ENCODE measurements at places on chromosomes 5 and 9. TPM values are rescaled to one million over a fixed set of nuclear protein-coding genes. Genes with fewer than 3 reads are reported as not detected.
A peak's percentile ranks its signal among the peaks of the same experiment; 100 is the strongest.

The CRHBP gene
- 77.4 TPM for total RNA-seq

GRCh38 chr9:116178481-116179211 lies 25.1 kb downstream of the PAPPA start:
- H3K27me3 ChIP-seq: no peaks in the 10 kb centered on the region
- H3K27ac ChIP-seq: no peak overlapping the region
- no peaks in the 10 kb centered on the region for H3K36me3 ChIP-seq

DNA sequence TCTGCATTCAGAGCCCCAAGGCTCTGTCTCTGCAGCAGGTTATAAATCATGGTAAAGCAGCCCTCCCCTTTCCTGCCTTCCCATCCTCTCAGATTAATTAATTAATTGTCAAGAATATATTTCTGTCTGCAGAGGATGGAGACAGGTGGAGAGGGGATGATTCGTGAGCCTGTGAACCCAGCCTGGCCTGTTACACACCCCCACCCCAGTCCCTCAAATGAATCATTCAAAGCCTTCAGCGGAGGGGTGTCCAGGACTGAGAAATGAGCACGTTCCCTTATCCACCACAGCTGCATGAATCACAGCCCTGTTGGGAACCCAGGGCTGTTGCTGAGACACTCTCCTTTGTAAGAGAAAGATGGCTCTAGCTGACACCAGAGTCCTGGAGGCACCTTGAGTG lies 56.0 kb downstream of the NIPAL4 start:
- no peak overlapping the region for H3K27ac ChIP-seq
- no peak for DNase-seq
- H3K4me3 ChIP-seq: no peak overlapping the region
- H3K27me3 ChIP-seq: no peaks in the 10 kb centered on the region

The PTGER4 gene
- 6.8 TPM for total RNA-seq

GRCh38 chr9:113646491-113646890 lies 183.0 kb downstream of the RGS3 start:
- peaks cover 8% of the 10 kb centered on the region for H3K4me1 ChIP-seq
- no peaks in the 10 kb centered on the region for H3K36me3 ChIP-seq
- no peak overlapping the region for H3K27ac ChIP-seq

- H3K27me3 ChIP-seq: no peaks in the 10 kb centered on the region
- peaks cover 3% of the 10 kb centered on the region for H3K4me1 ChIP-seq
These were observed 137.8 kb downstream of the AGTPBP1 start for GRCh38 chr9:85603936-85604335.

The PCDHGC4 gene
- total RNA-seq: 0.33 TPM

- no peak for DNase-seq
- H3K4me1 ChIP-seq: no peaks in the 10 kb centered on the region
- H3K27me3 ChIP-seq: no peaks in the 10 kb centered on the region
- H3K27ac ChIP-seq: no peak overlapping the region
These were observed 126.1 kb upstream of the HAND1 start for GRCh38 chr5:154603953-154604679.

DNA sequence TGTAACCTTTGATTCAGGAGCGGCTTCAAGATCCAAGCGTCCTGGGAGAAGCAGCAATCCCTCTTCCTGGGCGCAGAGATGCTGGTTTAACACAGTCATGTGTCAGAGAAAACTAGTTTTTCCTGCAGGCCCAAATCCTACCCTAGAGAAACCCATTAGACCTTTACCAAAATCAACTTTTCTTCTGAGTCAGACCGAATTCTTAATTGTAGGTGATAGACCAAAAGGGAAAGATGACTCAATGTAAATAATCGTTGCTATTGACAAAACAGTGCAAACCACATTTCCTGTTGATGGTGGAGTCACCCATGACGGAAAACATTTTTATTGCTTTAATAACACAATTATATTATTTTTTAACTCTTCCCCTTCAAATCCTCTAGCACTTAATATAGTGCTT lies 40.1 kb downstream of the SLC1A1 start:
- no peaks in the 10 kb centered on the region for H3K36me3 ChIP-seq
- no peaks in the 10 kb centered on the region for H3K27me3 ChIP-seq
- no peak for DNase-seq
- no peak overlapping the region for H3K4me3 ChIP-seq
- H3K27ac ChIP-seq: no peak overlapping the region
- H3K4me1 ChIP-seq: no peaks in the 10 kb centered on the region

- H3K36me3 ChIP-seq: no peaks in the 10 kb centered on the region
- no peak overlapping the region for H3K27ac ChIP-seq
- no peak for DNase-seq
- H3K27me3 ChIP-seq: no peaks in the 10 kb centered on the region
- H3K4me1 ChIP-seq: no peaks in the 10 kb centered on the region
These were observed 1185.5 kb upstream of the WWC1 start for GRCh38 chr5:167105941-167106340.

DNA sequence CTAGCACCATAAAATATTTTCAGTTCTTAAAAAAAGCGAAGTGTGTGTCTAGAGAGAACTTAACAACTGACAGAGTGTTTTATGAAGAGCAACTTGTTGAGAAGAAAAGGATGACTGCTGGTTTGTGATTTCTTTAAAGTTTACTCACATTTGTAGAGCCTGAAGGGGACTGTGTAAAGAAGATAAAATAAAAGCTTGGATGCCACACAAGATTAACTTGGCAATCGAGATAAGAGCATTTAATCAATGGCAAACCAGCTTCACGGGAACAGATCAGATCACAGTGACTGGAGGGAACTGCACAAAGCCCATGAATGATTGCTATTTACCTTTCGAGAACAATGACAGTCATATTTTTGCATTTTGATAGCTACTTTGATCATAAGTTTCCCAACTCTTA lies 2013.1 kb upstream of the CDH9 start:
- H3K4me3 ChIP-seq: no peak overlapping the region
- H3K36me3 ChIP-seq: no peaks in the 10 kb centered on the region
- H3K27ac ChIP-seq: no peak overlapping the region

DNA sequence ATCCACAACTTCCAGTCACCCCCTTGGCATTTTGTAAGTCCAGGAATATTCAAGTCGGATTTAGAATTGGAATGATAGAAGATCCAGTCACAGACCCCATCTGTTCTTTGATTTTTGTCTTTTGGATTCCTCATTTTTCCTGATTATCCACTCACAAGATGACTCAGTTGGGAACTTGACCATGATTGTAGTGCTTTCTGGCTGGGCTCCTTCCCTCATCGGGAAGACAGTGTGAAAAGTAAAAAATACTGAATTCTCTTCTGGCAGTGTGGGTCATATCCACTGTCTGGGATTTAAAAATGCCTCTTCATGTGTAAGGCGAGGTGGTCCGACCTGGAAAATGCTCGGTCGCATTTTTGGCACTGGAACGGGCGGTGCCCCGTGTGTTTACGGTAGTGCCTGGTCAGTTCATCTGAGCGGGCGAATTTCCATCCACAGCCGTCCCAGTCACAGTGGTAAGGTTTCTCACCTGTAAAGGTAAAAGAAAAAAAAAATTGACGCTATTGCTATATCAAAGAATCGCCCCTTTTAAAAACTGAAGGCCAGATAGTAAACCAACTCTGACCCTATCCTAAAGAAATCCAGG lies 4.0 kb downstream of the KLF4 start:
- H3K27me3 ChIP-seq: no peaks in the 10 kb centered on the region
- H3K4me1 ChIP-seq: peaks cover 26% of the 10 kb centered on the region
- no peak overlapping the region for H3K27ac ChIP-seq
- H3K4me3 ChIP-seq: no peak overlapping the region

The SLC35A4 gene
- 31.5 TPM for total RNA-seq

The CCDC180 gene
- total RNA-seq: 3.1 TPM

GRCh38 chr5:74631081-74631953 lies 9.2 kb downstream of the ENC1 start:
- peak overlapping the region; percentile 47 for H3K27ac ChIP-seq
- H3K27me3 ChIP-seq: no peaks in the 10 kb centered on the region
- peaks cover 4% of the 10 kb centered on the region for H3K4me1 ChIP-seq
- DNase-seq: no peak
- H3K36me3 ChIP-seq: peaks cover 12% of the 10 kb centered on the region
- H3K4me3 ChIP-seq: no peak overlapping the region

DNA sequence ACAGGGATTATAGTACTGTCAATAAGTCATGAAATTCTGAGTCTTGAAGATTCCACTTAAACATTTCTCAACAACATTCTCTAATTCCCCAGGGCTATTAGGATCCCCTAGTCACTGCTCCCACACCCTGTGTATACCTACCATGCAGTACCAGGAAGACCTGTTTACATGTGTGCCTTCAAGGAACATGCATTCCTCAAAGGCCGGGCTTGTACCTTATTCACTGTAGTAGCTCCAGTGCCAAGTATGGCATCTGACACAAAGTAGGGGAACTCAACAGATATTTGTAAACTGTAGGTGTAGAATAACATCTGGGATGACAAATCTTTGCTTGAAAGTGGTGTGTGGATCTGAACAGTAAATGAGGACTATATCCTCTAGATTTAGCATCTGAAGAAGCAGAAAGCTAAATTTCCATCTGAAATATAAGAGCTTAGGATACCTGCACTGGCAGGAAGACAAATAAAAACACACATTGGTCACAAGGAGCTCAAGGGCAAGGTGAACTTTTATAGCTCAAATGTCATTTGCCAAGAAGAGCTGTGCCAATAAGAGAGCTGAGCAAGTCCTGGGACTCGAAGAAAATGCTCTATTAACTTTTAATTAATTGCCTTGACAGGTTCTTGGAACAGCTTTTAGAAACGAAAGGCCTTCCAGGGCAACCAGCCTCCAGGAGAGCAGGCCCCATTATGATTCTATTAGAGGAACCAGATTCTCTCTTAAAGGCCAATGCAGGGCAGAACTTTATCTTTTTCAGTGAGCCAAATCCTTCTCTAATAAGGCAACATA lies 52.3 kb upstream of the MYOT start:
- H3K4me1 ChIP-seq: no peaks in the 10 kb centered on the region
- H3K27me3 ChIP-seq: no peaks in the 10 kb centered on the region
- H3K36me3 ChIP-seq: no peaks in the 10 kb centered on the region
- no peak for DNase-seq
- H3K27ac ChIP-seq: no peak overlapping the region

DNA sequence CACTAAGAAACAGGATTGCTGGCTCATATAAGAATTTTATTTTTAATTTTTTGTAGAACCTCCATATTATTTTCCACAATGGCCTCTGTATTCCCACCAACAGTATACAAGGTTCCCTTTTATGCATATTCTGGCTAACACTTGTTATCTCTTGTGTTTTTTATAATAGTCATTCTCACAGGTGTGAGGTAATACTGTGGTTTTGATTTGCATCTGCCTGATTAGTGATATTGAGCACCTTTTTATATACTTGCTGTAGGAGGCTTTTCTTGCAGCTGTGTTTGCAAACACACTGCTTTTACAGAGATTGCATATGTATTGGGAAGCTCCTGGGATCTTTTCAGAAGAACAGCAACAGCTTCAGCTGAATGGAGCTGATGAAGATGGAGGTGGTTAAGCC lies 164.8 kb downstream of the DEPDC1B start:
- H3K4me1 ChIP-seq: peaks cover 3% of the 10 kb centered on the region
- H3K27ac ChIP-seq: no peak overlapping the region
- no peak for DNase-seq
- no peak overlapping the region for H3K4me3 ChIP-seq
- H3K36me3 ChIP-seq: no peaks in the 10 kb centered on the region
- H3K27me3 ChIP-seq: no peaks in the 10 kb centered on the region

GRCh38 chr5:9765419-9766140 lies 135.4 kb upstream of the TAS2R1 start:
- DNase-seq: no peak
- H3K36me3 ChIP-seq: no peaks in the 10 kb centered on the region
- H3K27me3 ChIP-seq: no peaks in the 10 kb centered on the region
- H3K4me1 ChIP-seq: no peaks in the 10 kb centered on the region
- H3K4me3 ChIP-seq: no peak overlapping the region
- H3K27ac ChIP-seq: no peak overlapping the region

- H3K27ac ChIP-seq: no peak overlapping the region
- H3K36me3 ChIP-seq: no peaks in the 10 kb centered on the region
- no peaks in the 10 kb centered on the region for H3K27me3 ChIP-seq
- no peaks in the 10 kb centered on the region for H3K4me1 ChIP-seq
These were observed 433.4 kb upstream of the TNC start for GRCh38 chr9:115551396-115551795.

The GPR151 gene
- total RNA-seq: not detected

The SPINK6 gene
- total RNA-seq: not detected

GRCh38 chr5:147668385-147668784 lies 114.1 kb downstream of the JAKMIP2 start:
- no peaks in the 10 kb centered on the region for H3K27me3 ChIP-seq
- DNase-seq: no peak
- peaks cover 7% of the 10 kb centered on the region for H3K4me1 ChIP-seq
- no peak overlapping the region for H3K27ac ChIP-seq

DNA sequence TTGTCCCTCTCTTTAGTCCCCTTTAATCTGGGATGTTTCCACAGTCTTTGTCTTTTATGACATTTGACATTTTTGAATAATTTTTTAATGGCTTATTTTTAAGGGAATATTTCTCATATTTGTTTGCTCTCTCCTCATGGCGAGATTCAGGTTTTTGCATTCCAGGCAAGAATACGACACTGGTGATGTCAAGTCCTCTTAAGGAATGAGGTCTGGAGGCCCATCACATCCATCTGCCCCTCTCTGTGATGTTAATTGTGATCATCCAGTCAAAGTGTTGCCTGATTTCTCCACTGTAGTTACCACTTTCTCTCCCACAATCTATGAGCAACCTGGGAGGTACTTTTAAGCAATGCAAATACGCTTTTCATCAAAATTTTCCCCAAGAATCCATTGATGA lies 193.2 kb downstream of the MAST4 start:
- H3K27ac ChIP-seq: no peak overlapping the region
- H3K4me3 ChIP-seq: no peak overlapping the region
- H3K27me3 ChIP-seq: no peaks in the 10 kb centered on the region
- no peaks in the 10 kb centered on the region for H3K36me3 ChIP-seq
- DNase-seq: no peak

GRCh38 chr5:66306105-66306843 lies 162.2 kb downstream of the SREK1 start:
- DNase-seq: no peak
- H3K4me3 ChIP-seq: no peak overlapping the region
- no peaks in the 10 kb centered on the region for H3K27me3 ChIP-seq
- H3K27ac ChIP-seq: no peak overlapping the region
- H3K4me1 ChIP-seq: no peaks in the 10 kb centered on the region

All from liver (tissue), 10 donors.